Pulmonary artery endothelial cell (primary cell): ENCODE measurements at places on chromosomes 16 and 17.

DNA sequence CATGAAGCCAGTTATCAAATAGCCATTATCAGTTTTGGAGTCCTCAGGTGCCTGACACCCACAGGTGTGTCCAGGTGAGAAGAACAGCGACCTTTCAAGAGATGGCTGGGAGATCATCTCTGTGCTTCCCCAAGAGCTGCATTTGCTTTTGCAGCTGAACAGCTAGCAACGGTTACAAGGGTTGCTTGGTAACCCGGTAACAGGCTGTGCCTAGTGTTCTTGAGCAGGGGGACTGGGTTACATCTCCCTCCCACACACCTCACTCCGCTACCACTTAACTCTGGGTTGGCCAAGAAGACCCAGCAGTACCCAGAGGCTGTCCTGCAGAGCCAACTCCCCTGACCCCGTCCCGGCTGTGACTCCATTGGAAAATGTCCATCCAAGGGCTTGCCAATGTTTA, 147.0 kb downstream of the SLC39A11 start:
- no peak for DNase-seq

- DNase-seq = no peak
Observed at GRCh38 chr16:1175566-1176279, 22.8 kb downstream of the CACNA1H start.

DNA sequence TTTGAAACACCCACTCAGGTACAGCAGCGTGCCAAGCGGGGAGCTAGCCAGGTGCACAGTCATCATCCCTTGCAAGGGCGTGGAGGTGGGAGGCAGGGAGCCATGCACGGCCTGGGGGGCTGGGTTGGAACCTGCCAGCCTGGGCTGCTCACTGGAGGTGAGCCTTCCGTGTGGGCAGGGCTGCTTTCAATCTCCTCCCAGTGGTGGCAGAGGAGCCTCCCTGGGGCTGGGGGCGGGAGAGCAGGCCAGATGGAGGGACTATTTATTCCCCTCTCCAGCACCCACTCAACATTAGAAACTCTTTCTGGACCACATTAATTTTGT, 90.3 kb downstream of the KATNIP start:
- DNase-seq = no peak

DNA sequence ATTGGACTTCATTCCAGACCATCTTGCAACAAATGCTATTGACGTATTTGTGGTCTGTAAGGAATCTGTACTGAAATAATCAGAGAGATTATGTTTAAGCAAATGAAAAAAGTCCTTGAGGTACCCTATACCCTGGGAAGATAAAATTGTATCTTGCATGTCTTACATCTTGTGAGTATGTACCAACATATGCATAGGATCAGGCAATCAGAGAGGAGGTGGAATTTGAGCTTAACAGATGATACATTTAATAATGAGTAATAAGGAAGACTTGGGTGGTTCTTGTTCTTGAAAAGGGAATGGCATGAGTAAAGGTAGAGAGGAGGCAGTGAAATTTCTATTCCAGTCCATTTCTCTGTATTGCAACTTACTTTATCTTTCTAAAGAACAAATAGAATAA, 10.6 kb downstream of the MOSMO start:
- no peak for DNase-seq

DNA sequence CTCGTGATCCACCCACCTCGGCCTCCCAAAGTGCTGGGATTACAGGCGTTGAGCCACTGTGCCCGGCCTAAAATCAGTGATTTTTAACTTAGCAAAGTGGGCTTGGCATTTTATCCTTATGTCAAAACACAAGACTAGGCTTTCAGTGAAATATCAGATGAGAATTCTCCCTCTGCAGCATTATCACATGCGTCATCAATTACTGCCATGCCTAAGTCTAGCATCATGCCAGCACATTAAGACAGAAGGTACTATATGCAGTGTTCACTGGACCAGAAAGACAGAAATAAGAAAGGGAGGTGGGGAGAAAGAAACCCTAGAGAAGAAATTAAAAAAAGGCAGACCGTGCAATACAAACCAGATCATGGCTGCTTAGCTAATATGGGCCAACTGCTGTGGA, 29.8 kb downstream of the GPATCH8 start:
- no peak for DNase-seq

- DNase-seq = no peak
Observed at GRCh38 chr16:75108792-75109731, 7.5 kb downstream of the LDHD start.

DNA sequence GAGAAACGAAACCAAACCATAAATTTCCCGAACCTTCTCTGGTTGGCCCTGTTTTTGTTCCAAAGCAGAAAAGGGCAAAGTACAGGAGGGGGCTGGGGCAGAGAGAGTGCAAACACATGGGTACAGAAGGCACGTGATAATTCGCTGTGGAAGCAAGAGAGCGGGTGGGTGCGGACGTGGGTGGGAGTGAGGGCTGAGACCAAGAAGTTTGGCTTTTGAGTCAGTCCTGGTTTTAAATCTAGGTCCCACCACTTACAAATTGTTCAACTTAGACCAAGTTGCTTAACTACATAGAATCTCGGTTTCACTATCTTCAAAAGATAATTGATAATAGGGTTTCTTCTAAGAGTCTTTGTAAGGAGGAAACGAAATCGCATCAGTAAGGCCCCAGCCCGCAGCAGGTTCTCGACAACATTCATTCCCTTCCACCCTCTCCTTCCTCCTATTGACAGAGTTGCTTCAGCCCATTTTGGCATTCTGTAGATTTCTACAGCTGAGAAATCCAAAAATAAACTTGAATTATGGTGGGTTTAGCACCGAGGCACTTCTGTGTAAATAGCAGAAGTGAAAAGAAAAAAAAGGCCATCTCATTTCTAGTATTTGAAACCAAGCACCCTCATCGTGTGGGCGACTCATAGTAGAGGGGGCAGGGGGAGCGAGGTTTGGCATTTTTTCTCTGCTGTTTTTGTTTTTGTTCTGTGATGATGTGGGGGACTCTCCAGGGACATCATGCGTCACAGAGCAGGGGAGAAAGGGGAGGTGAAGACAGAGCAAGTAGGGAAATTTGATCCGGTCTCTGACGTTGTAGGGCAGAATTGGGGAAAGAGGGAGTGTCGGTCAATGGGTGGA, 33.6 kb upstream of the CCR7 start:
- no peak for DNase-seq

DNA sequence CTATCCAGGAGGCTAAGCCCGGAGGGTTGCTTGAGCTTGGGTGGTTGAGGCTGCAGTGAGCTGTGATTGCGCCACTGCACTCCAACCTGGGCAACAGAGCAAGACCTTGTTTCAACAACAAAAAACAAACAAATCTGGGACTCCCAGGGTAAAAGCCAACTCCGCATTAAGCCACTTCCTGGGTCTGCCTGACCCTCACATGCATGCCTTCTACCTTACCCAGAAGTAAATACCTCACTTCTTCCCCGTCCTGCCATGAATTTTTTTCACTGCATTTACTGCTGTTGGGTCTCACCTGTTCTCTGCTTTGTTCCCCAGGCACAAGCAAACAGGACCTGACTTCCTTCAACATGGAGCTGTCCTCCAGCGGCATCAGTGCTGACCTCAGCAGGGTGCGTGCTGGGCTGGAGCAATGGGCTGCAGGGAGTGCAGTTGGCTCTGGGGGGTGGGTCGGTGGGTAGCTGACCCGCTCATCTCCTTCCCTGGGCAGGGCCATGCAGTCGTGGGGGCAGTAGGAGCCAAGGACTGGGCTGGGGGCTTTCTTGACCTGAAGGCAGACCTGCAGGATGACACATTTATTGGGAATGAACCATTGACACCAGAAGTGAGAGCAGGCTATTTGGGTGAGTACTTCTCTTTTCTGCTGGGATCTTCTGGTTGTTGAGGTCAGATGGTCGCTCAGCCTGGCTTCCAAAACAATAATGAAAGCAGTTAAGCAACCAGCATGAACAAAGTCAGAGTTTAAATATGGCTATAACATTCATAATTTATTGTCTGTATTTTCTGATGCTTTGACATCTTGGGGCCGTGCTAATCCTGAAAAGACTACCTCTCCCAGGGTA, 16.4 kb downstream of the ITGAL start:
- no peak for DNase-seq

DNA sequence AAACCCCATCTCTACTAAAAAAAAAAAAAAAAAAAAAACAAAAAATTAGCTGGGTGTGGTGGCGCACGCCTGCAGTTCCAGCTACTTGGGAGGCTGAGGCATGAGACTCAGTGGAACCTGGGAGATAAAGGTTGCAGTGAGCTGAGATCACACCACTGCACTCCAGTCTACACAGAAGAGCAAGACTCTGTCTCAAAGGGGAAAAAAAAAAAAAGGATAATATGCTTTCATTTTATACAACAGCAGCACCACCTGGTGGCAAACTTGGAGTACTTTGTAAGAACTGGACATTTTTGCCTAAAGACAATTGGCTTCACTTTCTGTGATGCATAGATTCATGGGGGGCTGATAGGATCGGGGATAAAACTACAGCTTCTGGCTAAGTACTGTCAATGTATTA, 8.5 kb downstream of the CHTF8 start:
- no peak for DNase-seq

DNA sequence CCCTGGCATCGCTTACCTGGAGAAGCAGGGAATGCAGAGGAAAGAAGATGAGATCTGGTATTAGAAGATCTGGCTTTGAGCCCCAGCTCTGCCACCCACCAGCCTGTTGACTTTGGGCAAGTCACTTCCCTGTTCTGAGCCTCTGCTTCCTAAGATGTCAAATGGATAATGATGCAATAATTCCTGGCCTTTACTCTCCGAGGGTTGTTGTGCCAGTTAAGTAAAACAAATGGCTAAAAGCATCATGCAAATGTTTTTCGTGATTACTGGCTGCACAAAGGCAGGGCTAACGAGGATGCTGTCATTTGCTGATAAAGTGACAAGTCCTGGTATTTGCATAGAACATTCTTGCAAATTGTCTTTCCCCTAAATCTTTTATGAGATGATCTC, 1.3 kb upstream of the ZNF821 start:
- DNase-seq = no peak

- DNase-seq = no peak
Observed at GRCh38 chr16:717450-718245, 2.7 kb downstream of the METRN start.

DNA sequence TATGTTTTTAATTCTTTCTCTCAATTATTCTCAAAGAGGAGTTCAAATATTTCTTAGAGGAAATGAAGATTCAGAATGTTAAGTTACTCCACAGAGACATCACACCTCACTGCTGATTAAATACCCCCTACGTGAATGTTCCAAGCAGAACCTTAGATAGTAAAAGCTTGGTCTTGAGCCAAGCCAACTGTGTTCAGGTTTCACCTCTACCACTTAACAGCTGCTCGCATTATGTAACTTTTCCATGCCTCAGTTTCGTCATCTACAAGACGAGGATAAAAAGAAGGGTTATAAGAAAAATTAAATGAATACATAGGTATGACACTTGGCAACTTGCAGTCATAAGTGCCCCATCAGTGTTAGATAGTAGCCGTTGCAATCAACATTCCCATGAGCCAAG, 356.2 kb downstream of the RBFOX1 start:
- DNase-seq = no peak
